ENCODE measurements at places on chromosomes 12 and 14.

- no peak for DNase-seq
Measured at GRCh38 chr12:116520801-116521471, 38.2 kb upstream of the MAP1LC3B2 start.

GRCh38 chr12:131729254-131729955 is 18.5 kb downstream of the SFSWAP start:
- DNase-seq: no peak

DNA sequence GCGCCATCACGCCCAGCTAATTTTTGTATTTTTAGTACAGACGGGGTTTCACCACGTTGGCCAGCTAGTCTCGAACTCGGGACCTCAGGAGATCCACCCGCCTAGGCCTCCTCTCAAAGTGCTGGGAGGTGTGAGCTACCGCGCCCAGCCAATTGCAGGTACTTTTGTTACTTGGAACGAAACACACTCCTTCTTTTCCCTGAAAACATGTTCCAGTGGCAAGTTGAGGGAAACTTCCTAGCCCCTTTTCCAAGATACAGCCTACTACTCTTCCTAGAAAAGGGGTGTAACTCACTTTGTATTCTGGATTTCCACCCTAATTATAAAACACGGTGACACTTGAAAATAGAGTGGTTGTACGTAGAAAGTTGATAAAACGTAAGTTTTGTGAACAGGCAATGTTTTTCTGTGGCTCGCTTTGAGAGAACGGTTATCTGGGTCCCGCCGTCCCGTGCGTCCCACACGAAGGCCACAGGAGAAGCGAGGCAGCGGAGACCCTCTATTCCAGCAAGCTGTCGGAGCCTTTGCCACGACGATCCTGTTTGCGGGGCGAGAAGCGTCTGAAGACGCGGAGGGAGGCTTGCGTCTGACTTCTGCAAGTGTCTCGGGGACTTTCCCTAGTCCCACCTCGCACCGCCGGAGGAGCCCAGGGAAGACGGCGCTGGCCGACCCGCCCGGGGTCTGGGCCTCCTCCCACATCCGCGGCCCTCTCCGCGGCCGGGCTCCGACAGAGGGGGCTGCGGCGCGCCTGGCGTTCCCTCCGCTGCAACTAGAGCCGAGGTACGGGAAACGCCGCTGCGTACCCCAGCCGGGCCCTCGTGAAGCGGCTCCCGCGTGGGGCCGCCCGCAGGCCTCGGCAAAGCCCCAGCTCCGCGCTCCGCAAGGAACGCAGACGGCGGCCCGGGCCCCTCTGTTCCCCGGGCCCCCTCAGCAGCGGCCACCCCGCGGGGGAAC is 745 bp downstream of the CDCA4 start:
- DNase-seq: no peak

DNA sequence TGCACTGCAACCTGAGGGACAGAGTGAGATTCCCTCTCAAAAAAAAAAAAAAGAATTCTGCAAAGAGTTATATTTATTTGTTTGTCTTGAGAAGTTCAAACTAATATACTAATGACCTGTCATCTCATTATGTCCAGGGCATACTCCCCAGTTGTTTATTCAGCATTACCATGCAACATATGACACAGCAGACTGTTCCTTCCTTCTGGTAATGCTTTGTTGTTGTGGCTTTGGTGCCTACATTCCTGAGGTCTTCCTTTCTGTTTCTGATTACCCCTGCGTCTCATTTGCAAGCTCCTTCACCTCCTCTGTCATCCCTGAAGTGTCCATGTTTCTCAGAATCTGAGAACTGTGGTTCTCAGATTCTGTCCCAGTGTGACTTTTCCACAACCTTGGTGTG is 55.3 kb downstream of the DERA start:
- DNase-seq: no peak

GRCh38 chr12:109246221-109246620 is 62.9 kb downstream of the FOXN4 start:
- DNase-seq: no peak

GRCh38 chr12:68178184-68178583 is 18.6 kb upstream of the IFNG start:
- no peak for DNase-seq

DNA sequence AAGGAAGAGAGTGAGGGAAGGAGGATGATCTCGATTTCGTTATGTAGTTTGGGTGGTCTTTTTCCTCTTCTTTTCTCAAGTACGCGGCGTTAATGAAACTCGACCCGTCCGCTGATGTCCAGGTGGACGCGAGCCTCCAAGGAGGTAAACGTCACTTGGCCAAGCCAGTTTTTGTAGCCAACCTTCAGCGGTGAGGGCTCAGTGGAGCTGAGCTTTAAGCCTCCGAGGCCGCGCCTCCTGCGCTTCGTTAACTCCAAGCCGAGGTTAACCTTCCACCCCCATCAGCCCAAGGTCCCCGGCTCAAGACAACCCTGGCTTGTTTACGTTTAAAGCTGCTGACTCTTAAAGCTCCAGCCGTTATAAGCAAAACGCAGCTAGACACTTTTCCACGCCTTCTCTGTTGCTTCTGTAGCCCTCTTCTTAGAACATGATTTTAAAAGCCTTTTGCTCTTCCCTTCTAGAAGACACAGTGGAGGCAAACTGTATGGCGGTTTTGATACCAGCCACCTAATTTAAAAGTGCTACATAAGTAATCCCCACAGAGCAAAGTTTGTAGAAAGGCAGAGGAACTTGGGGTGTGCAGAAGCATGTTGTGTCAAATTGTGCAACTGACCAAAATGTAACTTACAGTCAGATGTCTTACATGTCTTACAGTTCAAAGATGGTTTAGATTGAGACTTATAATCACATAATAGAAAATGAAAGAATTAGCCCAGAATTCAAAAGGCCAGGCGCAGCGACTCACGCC is 923 bp upstream of the ITPR2 start:
- DNase-seq: no peak

GRCh38 chr12:94690198-94690771 is 39.9 kb upstream of the TMCC3 start:
- DNase-seq: no peak

DNA sequence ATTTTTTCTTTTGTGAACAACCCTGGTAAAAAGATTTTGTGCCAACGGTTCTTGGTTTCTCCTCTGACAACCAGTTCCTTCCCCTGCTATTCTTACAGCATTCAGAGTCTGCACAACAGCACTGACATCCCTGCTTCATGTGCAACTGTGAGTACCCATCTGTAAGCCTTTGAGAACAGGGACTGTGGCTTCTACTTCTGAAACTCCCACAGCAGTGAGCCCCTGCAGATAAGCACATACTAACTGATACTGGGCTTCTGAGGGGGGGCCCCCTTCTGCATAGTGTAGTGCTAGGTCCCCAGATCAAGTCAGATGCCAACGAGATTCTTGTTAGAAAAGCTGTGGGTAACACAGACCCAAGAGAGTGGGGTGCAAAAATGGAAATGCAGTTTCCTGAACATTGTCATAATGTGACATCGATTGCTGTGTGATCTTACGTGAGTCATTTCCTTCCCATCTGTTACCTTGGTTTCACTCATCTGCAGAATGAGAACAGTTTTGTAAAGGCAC is 11.1 kb upstream of the NINJ2 start:
- no peak for DNase-seq

GRCh38 chr14:58824106-58824505 is 186.3 kb downstream of the DACT1 start:
- DNase-seq: no peak

GRCh38 chr12:47034661-47035060 is 44.8 kb upstream of the PCED1B start:
- no peak for DNase-seq

- DNase-seq: no peak
Measured at GRCh38 chr12:120933786-120934185, 29.6 kb upstream of the SPPL3 start.

DNA sequence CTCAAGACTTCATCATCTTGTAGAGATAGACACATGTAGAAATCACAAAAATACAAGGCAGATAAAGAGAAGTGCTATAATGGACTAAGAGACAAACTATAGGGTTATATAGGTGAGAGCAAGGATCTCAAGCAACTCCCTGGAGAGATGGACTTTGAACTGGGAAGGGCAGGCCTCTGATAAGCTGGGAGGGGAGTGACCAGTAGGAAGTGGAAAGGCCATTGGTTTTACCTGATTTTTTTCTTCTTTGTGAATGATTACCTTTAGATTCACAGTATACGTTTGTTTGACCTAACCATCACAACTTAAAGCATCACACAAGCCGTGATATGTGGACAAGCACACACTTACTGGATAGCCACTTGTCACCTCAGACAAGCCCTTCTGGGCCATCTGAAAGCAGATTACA is 5.2 kb upstream of the TEP1 start:
- no peak for DNase-seq

- no peak for DNase-seq
Measured at GRCh38 chr12:40164034-40164433, 58.2 kb upstream of the SLC2A13 start.

DNA sequence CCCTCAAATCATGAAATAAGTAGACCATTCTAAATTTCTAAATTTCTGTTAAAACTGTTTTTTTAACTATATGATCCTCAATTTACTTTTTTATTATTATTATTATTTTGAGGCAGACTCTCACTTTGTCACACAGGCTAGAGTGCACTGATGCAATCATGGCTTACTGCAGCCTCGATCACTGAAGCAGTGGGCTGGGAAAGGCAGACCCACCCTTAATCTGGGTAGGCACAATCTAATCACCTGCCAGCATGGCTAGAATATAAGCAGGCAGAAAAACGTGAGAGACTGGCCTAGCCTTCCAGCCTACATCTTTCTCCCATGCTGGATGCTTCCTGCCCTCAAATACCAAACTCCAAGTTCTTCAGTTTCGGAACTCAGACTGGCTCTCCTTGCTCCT is 2.3 kb downstream of the ERO1A start:
- DNase-seq: no peak

DNA sequence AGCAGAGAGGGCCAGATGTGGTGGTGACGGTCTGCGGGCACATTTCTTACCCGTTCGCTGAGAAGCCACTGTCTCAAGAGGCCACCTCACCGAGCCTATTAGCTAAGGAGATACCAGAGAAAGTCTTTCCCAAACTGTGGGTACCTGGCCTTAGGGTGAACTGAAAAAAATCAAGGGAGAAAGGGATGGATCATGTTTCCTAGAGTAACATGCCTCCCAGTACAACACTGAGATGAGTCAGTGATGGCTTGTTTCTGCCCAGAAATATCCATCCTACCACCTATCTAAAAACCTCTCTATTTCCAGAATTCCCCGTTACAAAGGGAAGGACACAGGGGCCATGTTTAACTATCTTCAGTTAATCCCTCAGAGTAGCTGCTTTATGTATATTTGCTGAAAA is 83.7 kb downstream of the LMNTD1 start:
- no peak for DNase-seq

DNA sequence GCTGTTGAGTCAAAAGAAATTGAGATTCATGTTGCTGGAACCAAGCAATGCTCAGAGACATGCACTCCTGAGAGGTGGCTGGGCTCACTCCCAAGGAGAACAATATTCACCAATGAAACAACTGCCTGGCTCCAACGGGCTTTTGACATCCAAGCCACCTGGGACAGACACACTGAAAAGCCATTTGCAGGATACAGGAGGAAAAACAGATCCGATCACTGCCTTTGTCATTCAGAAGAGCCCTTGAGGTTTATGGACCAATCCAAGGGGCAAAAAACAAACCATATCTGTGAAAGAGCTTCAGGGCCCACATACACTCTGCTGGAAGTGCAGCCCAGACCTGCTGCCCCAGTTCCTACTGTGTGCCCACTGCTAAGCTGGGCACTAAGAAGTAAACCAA is 277.5 kb downstream of the NUAK1 start:
- DNase-seq: no peak

- DNase-seq: no peak
Measured at GRCh38 chr14:101454229-101454628, 107.1 kb upstream of the DIO3 start.

- no peak for DNase-seq
Measured at GRCh38 chr14:104309657-104310369, 171.4 kb downstream of the KIF26A start.

DNA sequence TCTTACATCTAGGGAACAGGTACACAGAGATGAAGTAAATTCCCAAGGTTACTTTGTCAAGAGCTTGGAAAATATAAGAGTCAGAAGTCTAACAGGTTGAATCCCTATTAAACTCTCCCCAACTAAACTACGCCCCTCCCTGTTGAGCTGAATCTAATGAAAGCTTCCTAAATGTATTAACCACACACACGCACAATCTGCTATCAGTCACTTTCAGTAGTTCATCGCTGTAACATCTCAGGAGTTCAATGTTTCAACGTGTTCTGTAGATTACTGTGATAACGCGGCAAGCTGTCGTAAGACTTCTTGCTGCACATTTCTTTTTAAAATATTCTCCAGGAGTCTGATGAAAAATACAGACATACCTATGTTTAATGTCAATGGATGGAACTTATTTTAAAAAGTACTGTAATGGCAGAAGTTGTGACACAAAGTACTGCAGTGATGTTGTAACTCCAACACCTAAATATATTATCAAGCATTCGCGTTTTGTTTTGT is 612 bp upstream of the SLC25A3 start:
- no peak for DNase-seq

Data from AG04450 (cell line).